DMS79 treated with DMSO at 0.1 percent for 48 hours (cell line): ENCODE measurements at places on chromosomes 4 and X.

GRCh38 chrX:22963196-22963595 lies 36.6 kb upstream of the DDX53 start:
- DNase-seq = no peak

- DNase-seq = no peak
Observed at GRCh38 chr4:168630445-168631187, 133.8 kb downstream of the PALLD start.

- DNase-seq = no peak
Observed at GRCh38 chr4:2843941-2844584, 419 bp downstream of the ADD1 start.

GRCh38 chrX:70481471-70482270 lies 37.0 kb downstream of the DLG3 start:
- DNase-seq = no peak

DNA sequence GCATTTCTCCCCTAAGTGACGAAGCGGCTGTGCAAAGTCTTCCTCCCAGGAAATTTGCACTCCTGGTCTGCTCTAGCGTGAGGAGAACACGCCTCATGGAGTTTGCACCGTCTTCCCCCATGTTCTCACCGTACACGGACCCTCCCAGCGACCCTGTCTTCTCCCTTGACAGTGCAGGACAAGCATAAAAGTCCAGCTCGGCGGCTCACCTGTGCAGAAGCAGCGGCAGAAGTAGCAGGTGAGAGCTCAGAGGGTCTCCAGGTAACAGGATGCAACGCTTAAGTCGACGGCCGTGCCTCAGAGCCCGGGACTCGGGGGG lies 314 bp downstream of the P2RY8 start:
- no peak for DNase-seq

DNA sequence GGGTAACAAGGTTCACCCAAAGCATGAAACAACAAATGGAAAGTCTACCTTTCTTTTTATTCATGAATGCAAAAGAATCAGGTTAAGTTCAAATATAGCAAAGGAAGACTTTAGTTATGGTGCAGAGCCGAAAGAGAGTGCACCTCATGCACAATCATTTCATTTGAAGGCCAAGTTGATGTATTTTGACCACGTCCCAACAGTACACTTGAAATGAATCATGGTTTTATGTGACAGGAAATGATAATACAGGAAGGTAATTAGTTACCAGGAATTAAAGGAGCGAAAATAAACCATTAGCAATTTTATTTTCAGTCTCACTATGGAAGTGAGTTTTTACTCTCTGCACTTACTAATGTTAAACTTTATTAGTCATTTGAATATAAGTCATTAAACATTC lies 281.2 kb upstream of the DIAPH2 start:
- no peak for DNase-seq

- no peak for DNase-seq
Observed at GRCh38 chr4:92170340-92170739, 133.4 kb upstream of the GRID2 start.

DNA sequence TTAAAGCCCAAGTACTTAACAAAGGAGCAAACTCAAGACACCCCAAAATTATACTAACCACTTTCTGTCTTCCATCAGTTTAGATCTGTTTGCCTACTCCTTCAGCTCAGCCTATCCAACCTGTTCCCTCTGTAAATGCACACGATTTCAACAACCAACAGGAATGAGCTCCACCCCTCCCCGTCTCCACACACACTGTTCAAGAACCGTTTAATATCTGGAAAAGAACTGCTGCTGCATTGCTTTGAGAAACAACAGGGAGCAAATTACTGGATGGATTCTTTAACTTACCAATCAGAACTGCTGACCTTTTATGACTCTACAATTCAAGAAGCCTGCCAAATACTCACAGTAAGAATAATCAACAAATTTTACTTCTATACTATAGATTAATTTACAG lies 87.0 kb downstream of the FBXW7 start:
- no peak for DNase-seq

- peak; percentile 37 for DNase-seq
Observed at GRCh38 chrX:153818571-153819383, 11.6 kb downstream of the PDZD4 start.

DNA sequence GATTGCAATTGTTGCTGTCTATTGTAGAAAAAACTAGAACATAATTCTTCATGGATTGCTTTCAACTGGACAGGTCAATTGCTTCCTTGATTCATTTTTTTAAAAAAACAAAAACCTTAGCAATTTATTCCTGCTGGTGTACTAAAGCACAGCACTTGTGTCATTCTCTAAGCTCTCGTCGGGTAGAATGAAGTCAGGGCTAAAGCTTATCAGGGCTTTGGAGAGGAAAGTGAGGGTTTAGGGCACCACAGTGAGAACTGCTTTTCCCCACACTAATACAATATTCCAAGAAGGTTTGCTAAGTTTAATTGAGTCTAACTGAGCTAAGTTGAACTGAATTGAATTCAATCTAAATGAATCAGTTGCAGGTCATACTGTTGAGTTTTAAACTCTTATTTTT lies 76.4 kb upstream of the TLR3 start:
- no peak for DNase-seq

- DNase-seq = no peak
Observed at GRCh38 chr4:41175794-41176193, 38.5 kb downstream of the APBB2 start.
